Activated T-helper 1 cell treated with anti-CD3 and anti-CD28 coated beads, Interleukin-12 subunit alpha, Interleukin-12 subunit beta, Interleukin-2, Interleukin-4 antibody, amounts not matched to agents 30 ng/mL and 10 ng/mL and 1 ng/mL, durations not matched to agents 14 hours and 24 hours and 36 hours (primary cell): ENCODE measurements at places on chromosomes 5 and 9. TPM values are rescaled to one million over a fixed set of nuclear protein-coding genes. Genes with fewer than 3 reads are reported as not detected.

ACOT12 gene
- total RNA-seq = not detected in 2 replicates

PCDHGA8 gene
- total RNA-seq = 0.03 TPM in 1 of 2 replicates, not detected in the other

DNA sequence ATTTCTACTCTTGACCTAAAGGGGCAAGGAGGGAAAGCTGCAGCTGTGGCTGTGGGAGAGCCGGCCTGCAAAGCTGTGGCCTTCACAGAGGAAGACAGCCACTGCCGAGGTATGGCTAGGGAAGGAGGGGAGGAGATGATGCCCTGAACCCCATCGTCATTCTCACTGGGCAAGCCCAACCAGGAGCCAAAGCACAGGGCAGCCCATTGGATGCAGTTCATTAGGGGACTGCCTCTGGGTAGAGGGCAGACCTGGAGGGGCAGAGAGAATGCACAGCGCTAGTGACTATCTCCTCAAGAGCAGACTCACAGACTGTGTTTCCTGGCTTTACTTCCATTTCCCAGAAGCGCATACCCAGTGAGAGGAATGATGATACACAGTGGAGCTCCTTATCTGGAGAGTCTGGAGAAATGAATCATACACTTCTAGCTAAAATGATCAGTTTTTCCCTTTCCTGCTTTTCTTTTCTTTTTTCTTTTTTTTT is 47.2 kb upstream of the TTC23L start:
- no peaks in the 10 kb centered on the region for H3K27me3 ChIP-seq
- no peak overlapping the region for H3K27ac ChIP-seq
- no peak overlapping the region for H3K4me3 ChIP-seq
- no peaks in the 10 kb centered on the region for H3K36me3 ChIP-seq

- DNase-seq = no peak
- peaks cover 67% of the 10 kb centered on the region for H3K27me3 ChIP-seq
- peaks cover 10% of the 10 kb centered on the region for H3K4me1 ChIP-seq
- H3K36me3 ChIP-seq = peaks cover 1% of the 10 kb centered on the region
- peak within 1 kb of the TSS; percentile 81 for H3K4me3 ChIP-seq
- peak within 1 kb of the TSS; percentile 1 for H3K27ac ChIP-seq
These were observed at the start of gene EPB41L4A for GRCh38 chr5:112419164-112419985. Gene EPB41L4A, minus strand, starts transcription at chr5:112419277. Its CDS starts 238 bp downstream, at chr5:112419039.

- DNase-seq = no peak
- H3K4me3 ChIP-seq = no peak overlapping the region
- H3K27ac ChIP-seq = no peak overlapping the region
- peaks cover 1% of the 10 kb centered on the region for H3K27me3 ChIP-seq
These were observed 141.8 kb upstream of the RUSC2 start for GRCh38 chr9:35348109-35348508.
